Activated CD4-positive, alpha-beta memory T cell treated with anti-CD3 and anti-CD28 coated beads for 36 hours (primary cell): ENCODE measurements at places on chromosomes 11 and 22.

- H3K4me1 ChIP-seq = peaks cover 68% of the 10 kb centered on the region
- H3K4me3 ChIP-seq = no peak overlapping the region
- H3K27ac ChIP-seq = no peak overlapping the region
- peaks cover 9% of the 10 kb centered on the region for H3K36me3 ChIP-seq
- no peak for DNase-seq
Observed at GRCh38 chr22:39408807-39409206, 9.2 kb downstream of the TAB1 start.

DNA sequence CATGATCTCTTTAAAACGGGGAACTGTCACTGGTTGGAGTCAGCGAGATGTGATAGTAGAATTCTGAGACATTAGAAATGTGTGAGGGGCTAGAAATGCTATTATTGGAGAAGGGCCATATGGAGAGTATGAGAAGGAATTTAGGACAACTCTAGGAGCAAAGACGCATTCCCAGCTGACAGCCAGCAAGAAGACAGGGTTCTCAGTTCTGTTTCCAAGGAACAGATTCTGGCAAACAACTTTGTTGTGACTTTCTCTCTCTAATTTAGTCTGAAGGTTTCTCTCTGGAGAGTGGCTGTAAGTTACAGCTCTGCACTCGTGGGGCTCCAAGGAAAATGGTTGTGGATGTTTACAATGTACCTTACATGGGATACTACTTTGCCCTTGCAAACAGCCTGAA, 876.3 kb downstream of the FAM181B start:
- H3K27me3 ChIP-seq = no peaks in the 10 kb centered on the region
- no peak overlapping the region for H3K4me3 ChIP-seq
- DNase-seq = no peak
- H3K27ac ChIP-seq = no peak overlapping the region
- no peaks in the 10 kb centered on the region for H3K36me3 ChIP-seq
- H3K4me1 ChIP-seq = no peaks in the 10 kb centered on the region

GRCh38 chr11:121032546-121032945, 8.6 kb downstream of the TBCEL start:
- peaks cover 6% of the 10 kb centered on the region for H3K36me3 ChIP-seq
- H3K4me3 ChIP-seq = no peak overlapping the region
- DNase-seq = no peak
- peaks cover 23% of the 10 kb centered on the region for H3K4me1 ChIP-seq

DNA sequence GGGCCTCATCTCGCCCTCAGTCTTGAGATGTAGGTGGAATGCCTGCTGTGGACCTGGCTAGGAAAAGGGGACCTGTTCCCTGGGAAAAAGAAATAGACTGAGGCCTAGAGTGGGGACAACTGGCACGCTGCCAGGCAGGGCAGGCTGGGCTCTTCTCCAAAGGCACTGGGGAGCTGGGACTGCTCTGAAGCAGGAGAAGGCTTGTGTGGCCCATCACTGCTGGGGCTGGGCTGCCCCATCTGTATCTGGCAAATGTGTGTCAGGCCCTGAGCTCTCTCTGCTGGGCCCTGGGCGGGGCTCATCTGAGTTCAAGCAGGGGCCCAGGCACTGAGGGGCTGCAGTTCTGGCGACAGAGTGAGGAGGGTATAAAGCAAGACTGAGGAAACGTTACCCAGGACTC, 32.9 kb downstream of the ARVCF start:
- H3K4me1 ChIP-seq = no peaks in the 10 kb centered on the region
- H3K36me3 ChIP-seq = no peaks in the 10 kb centered on the region
- H3K27ac ChIP-seq = no peak overlapping the region
- H3K4me3 ChIP-seq = no peak overlapping the region
- DNase-seq = no peak
